ENCODE measurements at places on chromosomes 7 and 10.

DNA sequence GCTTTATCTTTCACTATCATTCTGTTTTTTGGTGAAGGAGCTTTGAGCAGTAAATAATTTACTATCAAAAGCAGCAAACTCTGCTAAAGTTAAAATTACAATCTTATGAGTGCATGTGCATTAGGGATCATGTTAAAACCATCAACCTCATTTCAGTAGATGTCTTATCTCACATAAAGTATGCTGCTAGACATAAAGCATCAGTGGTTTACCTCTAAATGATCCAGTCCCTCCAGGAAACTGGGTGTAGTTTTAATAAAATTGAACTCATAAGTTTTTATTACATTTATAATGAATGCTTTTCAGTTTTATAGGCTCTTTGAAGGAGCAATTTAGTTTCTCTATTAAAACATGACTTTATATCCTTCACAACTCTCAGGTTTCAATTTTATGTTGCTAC lies 108.7 kb downstream of the LRRN3 start:
- DNase-seq, result no peak

DNA sequence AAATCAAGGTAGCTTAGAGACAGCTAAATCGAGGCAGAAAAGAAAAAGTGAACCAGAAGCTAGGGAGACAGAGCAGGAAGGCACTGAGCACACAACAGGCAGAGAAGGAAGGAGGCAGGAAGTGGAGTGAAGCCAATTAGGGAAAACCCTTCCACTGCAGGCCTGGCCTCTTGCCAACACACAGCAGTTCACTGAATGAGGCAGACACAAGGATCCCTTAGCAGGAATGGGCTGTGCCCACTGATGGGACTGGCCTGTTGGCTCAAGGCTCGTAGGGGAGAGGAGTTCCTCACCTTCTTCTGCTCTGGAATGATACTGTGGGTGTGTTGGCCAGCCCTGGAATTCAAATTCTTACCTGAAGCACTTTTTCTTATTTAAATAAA lies 220.3 kb upstream of the STK17A start:
- DNase-seq, result no peak

DNA sequence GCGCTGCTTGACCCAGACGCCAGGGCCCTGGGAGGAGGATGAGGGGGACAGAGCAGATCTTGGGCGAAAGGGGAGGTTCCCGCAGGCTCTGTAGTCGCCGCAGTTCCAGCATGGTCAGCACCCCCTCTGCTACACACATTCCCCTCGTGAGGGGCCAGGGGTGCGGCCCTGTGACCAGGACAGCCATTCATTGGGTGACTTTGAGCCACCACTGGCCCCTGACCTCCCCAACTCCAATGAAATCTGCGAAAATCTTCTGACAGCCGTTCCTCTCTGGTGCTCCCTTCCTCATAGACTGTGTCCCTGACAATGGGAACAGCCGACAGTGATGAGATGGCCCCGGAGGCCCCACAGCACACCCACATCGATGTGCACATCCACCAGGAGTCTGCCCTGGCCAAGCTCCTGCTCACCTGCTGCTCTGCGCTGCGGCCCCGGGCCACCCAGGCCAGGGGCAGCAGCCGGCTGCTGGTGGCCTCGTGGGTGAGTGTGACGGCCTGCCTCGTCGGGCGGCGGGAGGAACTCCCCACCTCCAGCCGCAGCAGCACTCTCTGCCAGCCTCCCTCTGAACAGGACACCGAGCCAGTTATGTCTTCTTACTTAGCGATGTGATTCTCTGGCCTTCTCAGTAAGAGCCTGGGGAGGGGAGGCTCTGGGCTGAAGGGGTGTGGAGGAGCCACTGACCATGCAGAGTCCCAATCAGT lies 825 bp downstream of the TMEM176A start:
- DNase-seq, result no peak

DNA sequence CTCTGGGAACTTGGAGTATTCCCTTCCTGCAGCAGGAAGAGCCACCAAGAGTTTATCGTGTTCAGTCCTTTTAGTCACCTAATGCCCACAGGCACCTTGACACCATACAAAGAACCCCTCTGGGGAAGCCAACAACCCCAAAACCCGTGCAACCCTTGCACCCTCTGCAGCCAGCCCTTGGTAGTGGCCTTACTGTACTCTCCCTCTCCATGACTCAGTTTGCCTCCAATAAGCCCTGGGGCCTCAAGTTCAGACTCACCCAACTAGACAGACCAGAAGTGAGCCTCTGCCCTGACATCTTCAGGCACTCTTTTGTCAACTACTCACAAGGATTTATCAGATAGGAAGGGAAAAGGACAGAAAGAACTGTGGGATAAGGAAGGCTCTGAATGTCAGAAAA lies 30.9 kb downstream of the KCNMA1 start:
- no peak for DNase-seq

GRCh38 chr10:50271564-50272250 lies 20.4 kb upstream of the ASAH2 start:
- DNase-seq, result no peak

DNA sequence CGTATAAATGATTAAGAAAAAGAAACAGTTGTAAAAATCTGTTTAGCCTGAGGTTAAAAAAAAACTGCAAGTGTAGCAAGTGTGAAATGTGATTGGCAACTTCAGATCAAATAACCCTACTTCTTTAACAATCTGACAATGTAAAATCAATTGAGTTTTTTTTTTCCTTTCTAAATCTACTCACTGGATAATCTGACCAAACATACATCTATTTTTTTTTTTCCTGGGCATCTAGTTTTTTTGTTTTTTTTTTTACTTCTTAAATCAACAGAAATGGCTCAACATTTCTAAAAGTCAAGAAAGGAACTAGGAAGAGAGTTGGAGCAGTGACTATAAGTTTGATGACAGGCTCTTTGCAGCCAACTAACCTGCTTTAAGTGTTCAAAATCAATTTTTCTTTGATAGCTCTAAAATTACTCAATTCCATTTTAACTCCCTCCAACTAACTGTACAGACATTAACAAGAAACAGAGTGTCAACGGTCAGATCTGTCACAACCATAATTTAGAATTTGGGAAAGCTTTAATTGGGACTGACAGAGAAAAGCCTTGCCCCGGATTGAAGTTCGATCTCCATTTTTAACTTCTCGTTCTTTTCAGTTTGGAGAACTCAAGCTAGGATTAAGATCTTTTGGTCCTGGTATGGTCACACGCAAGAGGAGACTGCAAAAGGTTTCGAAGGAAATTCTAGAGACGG lies 1.2 kb downstream of the ARL3 start:
- DNase-seq, result no peak

DNA sequence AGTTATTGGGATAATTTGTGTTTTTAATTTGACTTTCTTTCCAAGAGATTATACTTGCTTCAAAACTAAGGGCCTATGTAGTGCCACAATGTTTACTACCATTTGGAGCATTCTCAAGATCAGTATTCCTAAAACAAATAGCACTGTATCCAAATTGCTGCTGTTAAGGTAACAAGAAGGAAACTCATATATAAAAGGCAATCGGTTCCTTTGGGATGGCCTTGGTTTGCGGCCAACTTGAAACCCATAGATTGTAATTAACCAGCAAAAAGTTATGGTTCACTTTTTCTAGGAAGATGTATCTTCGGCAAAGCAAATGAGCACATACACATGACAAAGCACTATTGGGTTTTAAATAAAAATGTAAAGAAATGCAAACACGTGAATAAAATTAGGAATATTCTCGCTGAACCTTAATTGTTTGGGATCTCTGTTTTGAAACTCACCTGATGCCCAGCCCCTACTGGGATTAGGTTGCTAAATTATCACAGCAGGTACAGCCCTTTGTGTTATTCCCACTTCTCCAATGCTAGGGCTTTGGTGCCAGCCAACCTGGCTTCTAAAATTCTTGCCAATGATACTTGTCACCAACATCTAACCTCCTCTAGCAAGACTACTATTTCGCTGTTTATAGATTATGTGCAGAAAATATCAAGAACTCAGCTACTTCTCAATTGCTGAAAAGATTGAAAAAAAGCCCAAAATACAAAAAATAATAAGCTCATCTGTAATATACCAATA lies 16.0 kb downstream of the CDNF start:
- no peak for DNase-seq

GRCh38 chr10:128866551-128866950 lies 600.5 kb upstream of the MGMT start:
- DNase-seq, result no peak

- DNase-seq, result no peak
Observed at GRCh38 chr10:120402147-120402766, 54.8 kb upstream of the PLPP4 start.

GRCh38 chr7:93047514-93048099 lies 70.2 kb downstream of the SAMD9 start:
- no peak for DNase-seq

DNA sequence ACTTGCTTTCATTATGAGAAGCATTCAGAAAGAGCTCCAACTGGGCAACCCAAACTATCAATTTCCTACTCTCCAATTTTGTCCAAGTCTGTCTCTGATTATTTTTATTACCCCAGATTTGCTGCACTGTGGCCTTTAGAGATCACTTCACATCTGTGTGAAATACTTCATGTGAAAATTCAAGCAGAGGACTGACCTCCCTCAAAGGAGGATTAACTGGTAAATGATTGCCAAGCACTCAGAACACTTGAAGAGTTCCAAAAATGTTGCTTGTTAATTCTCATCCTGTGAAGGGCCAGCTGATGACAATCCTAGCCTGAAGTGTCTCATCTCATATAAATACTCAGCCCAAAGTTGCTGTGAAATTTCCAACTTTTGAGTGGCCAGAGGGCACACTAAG lies 182.8 kb upstream of the DGKB start:
- DNase-seq, result no peak

- no peak for DNase-seq
Observed at GRCh38 chr10:561721-562120, 127.7 kb downstream of the DIP2C start.

DNA sequence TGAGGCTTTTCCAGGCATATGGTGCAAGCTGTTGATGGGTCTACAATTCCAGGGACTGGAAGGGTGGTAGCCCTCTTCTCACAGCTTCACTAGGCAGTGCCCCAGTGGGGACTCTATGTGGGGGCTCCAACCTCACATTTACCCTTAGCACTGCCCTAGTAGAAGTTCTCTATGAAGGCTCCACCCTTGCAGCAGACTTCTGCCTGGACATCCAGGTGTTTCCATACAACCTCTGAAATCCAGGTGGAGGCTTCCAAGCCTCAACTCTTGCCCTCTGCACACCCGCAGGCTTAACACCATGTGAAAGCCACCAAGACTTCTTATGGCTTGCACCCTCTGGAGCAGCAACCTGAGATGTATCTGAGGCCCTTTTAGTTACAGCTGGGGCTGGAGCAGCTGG lies 87.8 kb downstream of the ZNF777 start:
- no peak for DNase-seq

- no peak for DNase-seq
Observed at GRCh38 chr10:6621536-6621935, 41.5 kb upstream of the PRKCQ start.

All from esophagus squamous epithelium (tissue), 5 donors.